Stimulated activated CD4-positive, alpha-beta T cell treated with anti-CD3 and anti-CD28 coated beads, TNF-alpha, amount 100 ng/mL, for 24 hours (primary cell): ENCODE measurements at places on chromosomes 3 and 15.

GRCh38 chr15:39296955-39297354 lies 283.9 kb upstream of the THBS1 start:
- DNase-seq, result no peak

- DNase-seq, result no peak
These were observed 358.9 kb downstream of the RBMS3 start for GRCh38 chr3:29639578-29640290.

DNA sequence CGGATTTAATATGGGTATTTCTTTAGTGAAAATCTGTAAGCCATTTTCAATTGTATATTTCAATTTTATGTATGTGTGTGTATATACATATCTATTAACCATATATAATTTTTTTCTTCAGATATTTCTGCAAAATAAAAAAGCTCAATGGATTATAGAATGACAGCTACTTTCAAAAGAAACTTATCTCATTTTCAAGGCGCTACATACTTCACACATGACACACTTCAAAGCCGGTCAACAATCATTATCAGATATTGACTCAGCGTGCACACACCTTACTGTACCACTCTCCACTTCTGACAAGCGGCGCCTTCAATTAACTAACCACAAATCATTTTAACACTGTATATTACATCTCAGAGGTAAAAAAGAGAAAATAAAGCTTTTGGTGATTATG lies 39.6 kb downstream of the ATP13A3 start:
- no peak for DNase-seq

GRCh38 chr3:179760944-179761343 lies 108.1 kb downstream of the USP13 start:
- no peak for DNase-seq

GRCh38 chr15:80823995-80824394 lies 44.8 kb downstream of the CEMIP start:
- no peak for DNase-seq

GRCh38 chr3:46935989-46936558 lies 40.5 kb downstream of the CCDC12 start:
- no peak for DNase-seq

DNA sequence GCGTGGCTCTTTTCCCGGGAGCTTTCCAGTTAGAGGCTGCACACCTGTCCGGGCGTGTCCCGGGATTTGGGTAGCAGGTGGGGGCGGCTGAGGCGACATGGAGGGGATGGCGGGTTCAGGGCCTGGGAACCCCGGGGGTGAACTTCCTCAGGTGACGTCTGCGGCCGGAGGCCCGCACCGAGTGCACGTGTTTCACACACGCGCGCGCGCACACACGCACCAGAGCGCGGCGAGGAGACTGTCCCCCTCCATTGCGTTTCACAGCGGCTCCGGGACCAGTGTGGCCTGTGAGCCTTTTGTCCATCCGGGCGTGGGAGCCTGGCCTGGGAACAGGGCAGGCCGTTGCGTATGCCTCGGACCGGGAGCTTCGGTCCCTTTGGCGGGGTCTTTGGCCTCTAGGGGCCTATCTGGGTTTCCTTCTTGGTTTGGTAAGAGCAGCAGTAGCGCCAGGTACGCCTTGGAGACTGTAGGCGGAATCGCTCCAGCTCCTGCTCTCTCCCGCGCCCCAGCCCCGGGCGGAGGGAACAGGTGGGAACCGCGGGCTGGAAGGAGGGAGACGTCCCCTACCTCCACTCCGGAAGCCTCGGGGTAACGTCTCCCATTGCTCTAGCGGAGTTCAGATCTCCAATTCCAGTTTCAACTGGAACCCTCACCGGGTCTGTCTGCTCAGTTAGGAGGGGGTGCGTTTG lies 220.0 kb downstream of the MEIS2 start:
- no peak for DNase-seq

DNA sequence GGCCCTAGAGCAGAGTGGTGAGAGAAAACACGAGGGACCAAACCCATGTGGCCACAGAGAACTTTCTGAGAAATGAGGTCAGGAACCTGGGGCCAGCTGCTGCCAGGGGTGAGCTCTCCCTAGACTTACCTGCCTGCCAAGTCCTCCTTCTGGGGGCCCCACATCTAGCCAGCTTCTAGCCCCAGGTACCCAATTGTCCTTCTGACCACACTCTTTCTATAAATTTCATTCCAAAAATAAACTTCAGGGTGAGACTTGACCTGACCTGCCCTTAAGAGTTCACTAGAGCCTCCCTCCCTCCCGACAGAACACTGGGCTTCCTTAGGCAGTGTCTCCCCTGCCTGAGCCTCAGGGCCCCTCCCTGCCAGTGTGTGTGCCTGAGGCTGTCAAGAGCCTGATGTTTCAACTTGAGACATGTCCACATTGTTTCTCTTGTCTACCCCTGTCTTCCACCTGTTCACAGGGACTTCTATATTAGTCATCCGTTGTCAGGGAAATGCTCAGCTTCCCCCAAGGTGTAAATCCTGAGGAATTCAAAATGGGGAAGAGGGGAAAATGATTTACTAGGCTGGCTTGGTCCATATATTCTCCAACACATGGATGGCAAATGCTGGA lies 312.8 kb upstream of the TLE3 start:
- DNase-seq, result no peak

DNA sequence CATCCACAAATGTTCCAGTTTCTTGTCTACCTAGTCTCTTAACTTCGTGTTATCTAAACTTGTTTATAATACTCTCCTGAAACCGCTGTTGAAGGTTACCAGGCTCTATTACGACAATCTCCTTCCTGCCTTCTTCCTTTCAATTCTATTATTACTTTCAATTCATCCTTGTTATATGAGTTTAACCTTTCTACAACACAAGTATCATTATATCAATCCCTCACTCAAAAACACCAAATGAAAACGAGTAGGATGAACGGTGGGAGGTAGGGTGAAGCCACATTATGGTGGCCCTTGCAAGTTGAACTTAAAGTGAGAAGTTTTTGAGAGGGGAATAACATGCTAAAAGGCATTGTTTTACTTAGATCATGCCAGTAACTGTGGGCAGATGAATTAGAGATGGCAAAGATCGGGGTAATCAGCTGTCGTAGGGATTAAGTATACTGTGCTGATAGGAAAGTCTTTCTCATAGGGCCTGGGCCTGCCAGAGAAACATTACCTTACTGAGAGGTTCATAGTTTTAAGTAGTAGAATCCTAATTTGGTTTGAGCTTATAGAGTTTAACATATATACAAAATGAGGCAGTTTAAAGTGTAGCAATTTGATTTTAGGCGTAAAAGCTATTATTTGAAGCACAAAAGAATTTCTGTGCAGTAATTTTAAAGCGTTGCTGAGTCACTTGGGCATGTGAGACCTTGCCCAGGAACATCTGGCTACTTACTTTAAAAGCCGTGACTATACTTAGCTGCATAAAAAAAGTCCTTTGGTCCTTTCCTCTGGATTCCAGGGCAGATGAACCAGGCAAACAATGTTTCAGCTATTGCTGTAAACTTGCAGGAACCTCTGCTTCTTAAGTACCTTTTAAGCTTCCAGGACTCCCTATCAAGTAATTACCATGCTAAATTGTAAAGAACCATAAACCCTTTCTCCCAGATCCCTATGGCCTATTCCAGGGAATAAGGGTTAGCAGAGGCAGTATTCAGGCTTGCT lies 3.3 kb upstream of the CEP97 start:
- DNase-seq, result peak; percentile 9

DNA sequence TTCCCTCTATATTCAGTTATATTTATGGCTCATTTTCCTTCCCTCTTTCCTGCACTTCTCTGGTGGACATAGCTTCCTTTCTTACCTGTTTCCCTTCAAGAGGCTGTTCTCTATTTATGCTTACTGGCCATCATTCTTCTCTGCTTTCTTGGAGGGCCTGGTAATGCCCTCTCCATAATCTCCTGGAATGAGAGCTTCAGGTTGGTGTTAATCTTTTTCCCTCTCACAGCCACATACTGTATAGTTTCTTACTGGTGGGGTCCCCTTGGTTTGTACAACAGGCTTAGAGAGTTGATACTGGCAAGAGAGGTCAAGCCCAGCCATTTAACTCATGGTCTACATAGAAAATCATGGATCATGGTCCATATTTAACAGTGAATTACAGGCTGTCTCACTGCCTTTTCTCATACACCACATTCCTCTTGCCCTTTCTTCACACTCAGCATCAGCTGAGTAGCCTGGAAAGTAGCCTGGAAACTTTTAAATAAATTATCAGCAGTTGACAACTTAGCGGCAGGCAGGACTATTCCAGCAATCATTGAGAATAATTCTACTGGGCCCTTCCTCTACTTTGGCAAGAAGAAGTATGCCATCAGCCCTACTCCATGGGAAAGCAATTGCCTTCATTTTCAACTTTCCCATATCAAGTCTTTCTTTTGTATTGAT lies 38.0 kb upstream of the DPH6 start:
- DNase-seq, result no peak
